Dermis blood vessel endothelial cell (primary cell): ENCODE measurements at places on chromosomes 12 and 14. TPM values are rescaled to one million over a fixed set of nuclear protein-coding genes. Genes with fewer than 3 reads are reported as not detected.

DNA sequence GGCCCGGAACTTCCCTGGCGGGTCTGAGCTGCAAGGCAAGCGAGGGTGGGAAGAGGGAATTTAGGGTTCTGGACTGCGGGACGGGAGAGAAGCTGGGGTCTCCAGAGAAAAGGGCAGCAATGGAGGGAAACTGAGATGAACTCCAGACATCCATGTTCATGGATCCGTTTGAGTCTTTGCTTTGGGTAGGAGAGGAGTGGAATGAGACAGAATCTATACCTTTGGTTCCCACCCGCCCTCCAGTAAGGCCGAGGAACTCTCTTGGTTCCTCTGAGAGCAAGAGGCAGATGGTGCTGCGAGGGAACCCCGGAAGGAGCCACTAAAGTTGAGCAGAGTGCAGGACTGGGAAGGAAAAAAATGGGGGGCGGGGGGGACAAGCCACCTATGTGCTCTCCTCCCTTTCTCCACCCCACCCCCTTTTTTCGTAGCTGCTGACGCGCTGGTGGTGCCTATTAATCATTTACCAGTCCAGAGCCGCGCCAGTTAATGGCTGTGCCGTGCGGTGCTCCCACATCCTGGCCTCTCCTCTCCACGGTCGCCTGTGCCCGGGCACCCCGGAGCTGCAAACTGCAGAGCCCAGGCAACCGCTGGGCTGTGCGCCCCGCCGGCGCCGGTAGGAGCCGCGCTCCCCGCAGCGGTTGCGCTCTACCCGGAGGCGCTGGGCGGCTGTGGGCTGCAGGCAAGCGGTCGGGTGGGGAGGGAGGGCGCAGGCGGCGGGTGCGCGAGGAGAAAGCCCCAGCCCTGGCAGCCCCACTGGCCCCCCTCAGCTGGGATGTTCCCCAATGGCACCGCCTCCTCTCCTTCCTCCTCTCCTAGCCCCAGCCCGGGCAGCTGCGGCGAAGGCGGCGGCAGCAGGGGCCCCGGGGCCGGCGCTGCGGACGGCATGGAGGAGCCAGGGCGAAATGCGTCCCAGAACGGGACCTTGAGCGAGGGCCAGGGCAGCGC is 1.2 kb downstream of the SSTR1 start:
- DNase-seq, result peak; percentile 68

Gene MIP
- not detected in 2 replicates for total RNA-seq

Gene WSCD2
- total RNA-seq, result not detected in 2 replicates

Gene KCNK13
- total RNA-seq, result 0.05 TPM in 1 of 2 replicates, not detected in the other

DNA sequence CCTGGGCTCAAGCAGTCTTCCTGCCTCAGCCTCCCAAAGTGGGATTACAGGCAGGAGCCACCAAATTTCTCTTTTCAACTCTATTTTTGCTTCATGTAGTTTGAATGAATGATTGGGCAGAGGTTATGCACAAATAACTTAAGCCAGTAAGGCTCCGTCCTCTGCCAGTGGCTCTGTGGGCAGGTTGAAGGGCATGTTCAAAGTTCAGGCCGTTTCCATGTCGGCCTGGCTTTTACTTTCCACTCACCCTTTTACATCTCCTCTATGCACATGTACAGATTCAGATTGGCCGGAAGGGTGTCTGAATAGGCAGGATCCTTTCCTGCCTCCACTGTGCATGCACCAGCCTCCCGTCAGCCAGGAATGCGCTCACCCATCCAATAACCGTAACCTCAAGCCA is 132.3 kb downstream of the EML1 start:
- DNase-seq, result no peak

Gene TUNAR
- not detected in 2 replicates for total RNA-seq

Gene DNAI7
- total RNA-seq, result 0.28 TPM in 1 of 2 replicates, not detected in the other

Gene GPRC5A
- 3.2 and 10.7 TPM in 2 replicates for total RNA-seq

DNA sequence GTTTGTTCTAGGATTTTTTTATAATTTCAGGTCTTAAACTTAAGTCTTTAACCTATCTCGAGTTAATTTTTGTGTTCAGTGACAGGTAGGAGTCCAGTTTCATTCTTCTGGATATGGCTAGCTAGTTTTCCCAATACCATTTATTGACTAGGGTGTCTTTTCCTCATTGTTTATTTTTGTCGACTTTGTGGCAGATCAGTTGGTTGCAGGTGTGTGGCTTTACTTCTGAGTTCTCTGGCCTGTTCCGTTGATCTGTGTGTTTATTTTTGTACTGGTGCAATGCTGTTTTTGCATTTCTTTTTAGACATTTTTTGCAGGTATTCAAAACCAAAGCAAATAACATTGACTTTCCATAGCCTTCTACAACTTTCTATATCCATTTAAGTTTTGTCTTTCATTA is 121.7 kb downstream of the ETNK1 start:
- DNase-seq, result no peak

- DNase-seq, result no peak
Measured at GRCh38 chr12:68065163-68065562, 75.9 kb downstream of the IFNG-AS1 start.

GRCh38 chr14:64293976-64294671 is at the start of gene ESR2:
Gene ESR2 (minus strand): TSS chr14:64294371. CDS start chr14:64282985, 11,386 bp downstream.
- peak; percentile 63 for DNase-seq

DNA sequence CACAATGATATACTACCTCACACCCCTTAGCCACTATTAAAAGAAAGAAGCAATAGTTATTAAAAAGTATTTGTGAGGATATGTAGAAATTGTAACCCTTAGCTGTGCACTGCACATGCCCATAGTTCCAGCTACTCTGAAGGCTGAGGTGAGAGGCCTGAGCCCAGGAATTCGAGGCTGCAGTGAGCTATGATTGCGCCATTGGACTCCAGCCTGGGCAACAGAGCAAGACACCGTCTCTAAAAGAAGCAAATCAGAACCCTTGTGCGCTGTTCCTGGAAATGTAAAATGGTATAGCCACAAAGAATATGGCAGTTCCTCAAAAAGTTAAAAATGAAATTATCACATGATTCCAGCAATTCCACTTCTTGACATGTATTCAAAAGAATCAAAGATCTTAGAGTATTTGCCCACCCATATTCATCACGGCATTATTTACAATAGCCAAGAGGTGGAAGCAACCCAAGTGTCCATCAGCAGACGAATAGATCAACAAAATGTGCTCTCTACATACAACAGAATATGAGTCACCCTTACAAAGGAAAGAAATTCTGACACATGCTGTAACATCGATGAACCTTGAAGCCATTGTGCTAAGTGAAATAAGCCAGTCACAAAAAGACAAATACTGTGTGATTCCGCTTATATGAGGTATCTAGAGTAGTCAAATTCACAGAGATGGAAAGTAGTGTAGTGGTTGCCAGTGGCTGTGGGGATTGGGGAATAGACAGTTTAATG is 23.7 kb upstream of the YLPM1 start:
- peak; percentile 6 for DNase-seq

DNA sequence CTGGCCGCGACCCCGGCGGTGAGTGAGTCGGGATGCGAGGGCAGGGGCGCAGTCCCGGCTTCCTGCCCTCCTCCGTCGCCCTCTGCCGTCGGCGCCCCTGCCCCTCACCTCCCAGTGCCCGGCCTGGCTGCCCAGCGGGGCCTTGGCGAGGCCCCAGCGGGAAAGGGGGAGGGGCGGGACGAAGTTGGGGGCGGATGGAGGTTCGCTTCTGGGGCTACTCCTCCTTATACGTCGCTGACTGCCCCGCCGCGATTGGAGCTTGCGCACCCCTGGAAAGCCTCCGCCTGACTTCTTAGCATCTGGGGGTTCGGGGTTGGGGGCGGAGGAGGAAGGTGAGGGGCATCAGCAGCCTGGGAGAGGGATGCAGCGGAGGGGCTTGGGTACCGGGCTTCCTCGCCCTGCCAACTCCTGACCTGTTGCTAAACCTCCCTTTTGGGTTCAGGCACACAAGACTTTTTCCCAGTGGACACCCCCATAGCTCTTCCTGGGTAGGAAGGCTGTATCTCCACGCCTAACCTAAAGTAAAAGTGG is 406 bp downstream of the TMEM263 start:
- DNase-seq, result peak; percentile 75

GRCh38 chr12:69998922-69999321 is 173.9 kb downstream of the MYRFL start:
- DNase-seq, result no peak

Gene PLCZ1
- not detected in 2 replicates for total RNA-seq

- DNase-seq, result no peak
Measured at GRCh38 chr12:41120211-41120610, 67.9 kb upstream of the PDZRN4 start.

DNA sequence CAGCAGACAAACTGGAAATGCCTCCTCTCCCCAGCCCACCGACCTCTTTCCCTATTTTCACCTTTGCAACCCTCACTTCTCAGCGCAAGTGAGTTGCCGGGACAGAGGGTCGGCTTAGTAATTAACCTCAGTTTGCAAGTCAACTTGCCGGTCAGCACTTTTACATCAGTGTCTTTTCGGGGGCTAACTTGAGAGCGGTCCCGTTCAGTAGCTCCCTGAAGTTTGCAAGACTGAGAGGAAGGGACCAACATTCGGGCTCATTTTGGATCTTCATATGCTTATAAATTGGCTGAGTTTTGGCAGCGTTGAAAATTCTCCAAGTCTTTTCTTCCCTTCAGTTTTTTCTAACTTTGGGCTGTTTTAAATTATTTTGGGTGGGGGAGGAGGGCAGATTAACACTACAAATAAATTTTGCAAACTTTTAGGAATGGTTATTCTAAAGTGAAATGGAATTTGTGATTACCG is 846 bp downstream of the BRMS1L start:
- DNase-seq, result no peak

GRCh38 chr12:100554608-100555077 is 18.8 kb upstream of the GAS2L3 start:
- DNase-seq, result peak; percentile 93

GRCh38 chr12:26938701-26939062 is 412 bp downstream of the FGFR1OP2 start:
- DNase-seq, result no peak

Gene SLC25A21
- 0.74 and 9.7 TPM in 2 replicates for total RNA-seq

- DNase-seq, result no peak
Measured at GRCh38 chr12:89657066-89657465, 51.6 kb downstream of the ATP2B1 start.

GRCh38 chr14:31895646-31896045 is 181.5 kb upstream of the ARHGAP5 start:
- DNase-seq, result no peak

Gene SNW1
- 53.6 and 74.4 TPM in 2 replicates for total RNA-seq

GRCh38 chr14:69573205-69573830 is 1.4 kb downstream of the CCDC177 start:
- DNase-seq, result no peak

Gene FOXN4
- not detected in 2 replicates for total RNA-seq

Gene HOTAIR
- not detected in 2 replicates for total RNA-seq

DNA sequence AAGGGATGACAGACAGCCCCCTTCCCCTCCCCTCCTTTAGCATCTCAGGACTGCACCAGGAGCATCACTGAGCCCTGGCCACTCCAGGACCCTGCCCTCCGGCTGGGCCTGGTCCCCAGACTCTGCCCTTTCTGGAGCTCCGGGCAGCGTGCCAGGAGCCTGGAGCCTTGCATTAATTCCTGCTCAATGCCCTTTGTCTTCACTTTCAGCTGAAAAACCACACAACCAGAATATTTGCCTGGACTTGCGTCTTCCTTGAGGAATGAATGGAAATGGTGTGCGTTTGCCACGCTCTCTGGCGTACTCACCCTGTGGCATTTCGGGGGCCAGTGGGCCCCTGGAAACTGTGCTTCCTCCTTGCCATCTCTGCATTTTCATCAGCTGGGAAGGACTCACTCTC is 8.5 kb upstream of the RFLNA start:
- no peak for DNase-seq

DNA sequence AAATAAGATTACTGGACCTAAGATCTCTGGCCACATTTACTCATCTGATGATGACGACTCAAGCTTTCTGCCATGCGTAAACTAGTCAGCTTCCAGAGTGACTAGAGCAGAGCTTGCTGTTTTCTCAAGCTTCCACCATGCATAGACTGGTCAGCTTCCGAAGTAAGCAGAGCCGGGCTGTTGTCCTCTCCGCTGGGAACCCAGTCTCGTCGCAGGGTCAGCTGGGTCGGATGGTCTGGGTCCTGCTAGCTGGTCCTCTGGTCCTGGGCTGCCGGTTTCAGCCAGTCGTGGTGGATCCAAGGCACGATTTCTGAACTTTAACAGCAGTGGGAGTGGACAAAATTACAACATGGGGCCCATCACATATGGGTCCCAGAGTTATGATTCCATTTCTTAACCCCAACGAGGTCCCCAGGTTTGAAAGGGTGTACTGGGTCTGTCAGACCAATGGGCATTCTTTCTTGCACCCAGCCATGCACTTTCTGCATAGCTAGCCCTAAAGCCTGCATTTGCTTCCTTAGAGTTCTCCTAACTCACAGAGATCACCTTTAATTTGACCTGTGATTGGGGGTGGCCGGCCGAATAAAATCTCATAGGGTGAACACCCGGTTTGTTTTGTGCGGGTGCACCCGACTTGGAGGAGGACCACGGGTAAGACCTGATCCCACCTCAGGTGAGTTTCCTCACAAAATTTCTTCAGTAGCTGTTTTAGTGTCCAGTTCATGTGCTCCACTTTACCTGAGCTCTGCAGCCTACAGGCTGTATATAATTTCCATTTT is 1312.8 kb downstream of the TMEM121 start:
- no peak for DNase-seq

Gene MTHFD1
- 39.8 and 112 TPM in 2 replicates for total RNA-seq

- DNase-seq, result peak; percentile 82
Measured at GRCh38 chr14:74792249-74793039, 29.3 kb downstream of the YLPM1 start.

Gene NYNRIN
- total RNA-seq, result 12.6 and 17.0 TPM in 2 replicates
